CD4-positive, alpha-beta T cell treated with Interleukin-15 for 4 hours (primary cell): ENCODE measurements at places on chromosomes 11 and 22.
A peak's percentile ranks its signal among the peaks of the same experiment; 100 is the strongest.

DNA sequence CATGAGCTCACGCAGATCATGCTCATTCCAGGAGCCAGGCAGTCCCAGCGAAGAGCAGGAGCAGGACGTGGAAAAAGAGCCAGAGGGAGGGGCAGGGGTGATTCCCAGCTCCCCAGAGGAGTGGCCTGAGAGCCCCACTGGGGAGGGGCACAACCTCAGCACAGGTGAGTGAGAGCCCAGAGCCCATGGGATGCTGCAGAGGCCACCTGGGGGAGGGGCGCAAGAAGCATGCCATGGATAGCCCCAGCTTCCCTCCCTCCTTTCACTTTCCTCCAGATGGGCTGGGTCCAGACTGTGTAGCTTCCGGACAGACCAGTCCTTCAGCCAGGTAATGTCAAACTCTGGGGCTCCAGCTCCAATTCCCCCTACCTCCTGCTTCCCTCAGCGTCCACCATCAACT lies 6.2 kb downstream of the SMTNL1 start:
- DNase-seq = no peak

- peak; percentile 63 for DNase-seq
Measured at GRCh38 chr11:118290923-118291322, 13.6 kb upstream of the CD3E start.

DNA sequence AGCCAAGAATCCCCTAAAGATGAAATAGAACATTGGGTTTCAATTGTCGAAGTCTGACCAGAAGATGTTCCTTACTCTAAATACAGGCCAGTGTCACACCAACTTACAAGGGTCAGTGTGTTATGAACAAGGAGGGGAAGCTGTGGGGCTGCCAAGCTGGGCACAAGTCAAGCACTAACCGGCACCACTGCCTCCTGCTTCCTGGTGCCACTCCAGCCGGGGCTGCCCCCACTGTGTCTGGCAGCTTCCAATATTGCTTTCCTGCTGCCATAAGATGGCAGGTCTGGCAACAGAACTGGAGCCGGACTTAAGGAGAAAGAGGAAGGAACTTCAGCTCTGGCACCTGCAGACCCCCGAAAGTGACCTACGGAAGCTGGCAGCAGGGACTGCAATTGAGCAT lies 13.7 kb upstream of the VPS37C start:
- no peak for DNase-seq

DNA sequence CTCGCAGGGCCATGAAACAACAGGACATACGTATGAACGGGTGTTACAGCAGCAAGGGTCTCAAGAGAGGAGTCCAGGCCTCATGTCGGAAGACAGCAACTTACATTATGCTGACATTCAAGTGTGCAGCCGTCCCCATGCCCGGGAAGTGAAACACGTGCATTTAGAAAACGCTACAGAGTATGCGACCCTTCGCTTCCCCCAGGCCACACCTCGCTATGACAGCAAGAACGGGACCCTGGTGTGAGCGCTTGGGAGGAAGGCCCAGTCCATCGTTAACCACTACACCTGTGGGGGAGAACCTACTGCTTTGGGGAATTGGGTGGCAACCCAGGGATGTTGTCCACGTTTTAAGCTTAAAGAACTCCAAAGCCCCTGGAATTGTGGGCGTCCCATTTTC lies 7.2 kb downstream of the C11orf52 start:
- no peak for DNase-seq

GRCh38 chr22:19626042-19626587 lies 88.2 kb upstream of the SEPTIN5 start:
- no peak for DNase-seq

DNA sequence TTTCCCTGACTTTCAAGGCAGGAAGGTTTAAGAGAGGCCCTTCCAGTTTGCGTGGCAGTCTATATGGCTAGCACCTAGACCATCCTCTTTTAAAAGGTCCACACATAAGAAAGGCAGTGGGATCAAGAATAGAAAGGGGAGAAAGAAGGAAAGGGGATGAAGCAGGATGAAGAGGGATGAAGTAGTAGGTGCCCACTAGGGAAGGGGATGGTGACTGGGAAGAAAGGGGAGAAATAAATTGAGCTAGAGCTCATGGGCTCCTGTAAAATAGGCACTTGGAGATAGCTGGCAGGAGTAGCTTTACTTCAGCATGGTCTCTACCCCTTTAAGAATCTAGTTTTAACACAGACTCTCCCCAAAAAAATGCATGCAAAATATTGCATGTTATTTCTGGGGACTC lies 41.5 kb downstream of the CADM1 start:
- no peak for DNase-seq

GRCh38 chr11:7543302-7543701 lies 29.5 kb downstream of the PPFIBP2 start:
- no peak for DNase-seq

DNA sequence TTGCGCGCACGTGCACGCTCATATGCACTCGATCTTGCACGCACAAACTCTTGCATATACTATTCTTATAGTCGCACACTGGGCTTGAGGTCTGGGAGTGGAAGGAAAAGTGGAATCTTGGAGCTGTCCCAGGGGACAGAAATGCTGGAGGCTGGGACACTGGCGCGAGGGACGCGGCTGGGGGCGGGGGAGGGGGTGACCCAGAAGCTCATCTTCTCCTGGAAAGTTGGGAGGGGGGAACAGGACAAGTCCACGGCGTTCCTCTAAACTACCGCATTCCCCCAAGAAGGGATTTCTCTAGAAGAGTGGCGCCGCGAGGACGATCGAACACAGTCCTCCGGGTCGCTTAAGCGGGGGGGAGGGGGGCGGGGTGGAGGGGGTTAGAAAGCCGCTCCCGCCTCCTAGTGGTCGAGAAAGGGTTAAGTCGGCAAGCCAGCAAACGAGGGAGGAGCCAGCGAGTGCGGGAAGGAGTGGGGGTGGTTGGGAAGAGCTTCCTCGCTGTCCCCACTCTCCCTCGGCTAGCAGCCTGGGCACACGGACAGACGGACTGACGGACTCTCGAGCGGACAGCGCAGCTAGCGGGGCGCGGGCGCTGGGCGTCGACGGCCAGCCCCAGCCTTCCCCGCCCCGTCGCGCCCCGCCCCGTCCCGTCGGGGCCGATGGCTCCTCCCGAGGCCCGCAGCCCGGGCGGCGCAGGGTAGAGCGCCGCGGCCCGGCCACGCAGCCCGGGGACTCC lies at the start of gene RTN4RL2:
RTN4RL2 (plus strand) TSS at position 507 of the 736 bp plus-strand sequence. CDS start 338 bp downstream, outside the sequence.
- DNase-seq = no peak

GRCh38 chr11:97754976-97755375 lies 1265.8 kb upstream of the CNTN5 start:
- no peak for DNase-seq

DNA sequence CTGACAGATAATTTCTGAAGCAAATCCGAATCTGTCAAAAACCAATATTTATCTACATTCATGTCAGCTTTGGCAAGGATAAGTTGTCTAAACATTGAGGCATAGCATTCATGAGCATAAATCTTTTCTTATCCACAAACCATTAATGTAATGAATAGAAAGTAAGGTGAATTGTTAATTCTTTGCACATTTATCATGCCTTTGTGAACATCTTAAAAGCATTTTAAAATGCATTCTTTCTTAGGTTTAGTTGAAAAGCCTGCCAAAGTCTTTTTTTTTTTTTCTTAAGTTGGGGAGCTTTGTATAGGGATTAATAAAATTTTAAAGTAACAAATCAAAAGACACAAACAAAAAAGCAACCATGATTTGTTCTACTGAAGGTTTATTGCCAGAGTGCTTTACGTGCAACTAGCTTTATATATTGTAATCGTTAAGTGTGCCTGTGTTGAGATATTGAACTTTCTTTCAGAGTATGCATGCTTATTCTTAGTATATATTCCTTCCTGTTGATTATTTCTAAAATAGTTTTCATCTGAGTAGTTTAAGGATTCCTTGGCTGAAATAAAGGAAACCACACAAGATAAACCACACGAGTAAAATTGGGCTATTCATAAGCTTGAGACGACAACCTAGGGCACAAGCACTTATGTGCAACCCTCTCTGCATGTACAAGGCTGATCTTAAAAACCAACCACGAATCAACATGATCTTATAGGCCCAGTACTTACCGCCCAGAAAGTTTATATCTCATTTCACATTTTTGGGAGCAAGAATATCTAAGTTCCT lies 1110.9 kb upstream of the CNTN5 start:
- DNase-seq = no peak

DNA sequence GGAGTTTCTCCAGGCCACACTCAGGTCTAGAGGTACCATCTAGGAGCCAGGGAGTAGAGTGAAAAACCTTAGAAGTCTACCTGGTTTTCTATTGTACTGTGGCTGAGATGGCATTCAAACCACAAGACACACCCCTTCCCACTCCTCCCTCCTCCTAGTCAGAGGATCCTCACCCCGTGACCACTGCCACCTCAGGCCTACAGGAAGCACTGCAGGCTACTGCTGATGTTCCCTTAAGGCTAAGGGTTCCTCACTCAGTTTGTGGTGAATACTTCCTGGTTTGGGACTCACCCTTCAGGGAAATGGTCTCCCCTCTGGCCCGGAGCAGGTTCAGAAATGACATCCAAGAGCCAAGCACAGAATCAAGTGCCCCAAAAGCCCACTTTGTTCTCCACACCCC lies 1293.9 kb downstream of the JRKL start:
- no peak for DNase-seq

GRCh38 chr11:42251984-42252383 lies 792.5 kb upstream of the LRRC4C start:
- no peak for DNase-seq

- no peak for DNase-seq
Measured at GRCh38 chr11:19952911-19953310, 207.4 kb downstream of the DBX1 start.

DNA sequence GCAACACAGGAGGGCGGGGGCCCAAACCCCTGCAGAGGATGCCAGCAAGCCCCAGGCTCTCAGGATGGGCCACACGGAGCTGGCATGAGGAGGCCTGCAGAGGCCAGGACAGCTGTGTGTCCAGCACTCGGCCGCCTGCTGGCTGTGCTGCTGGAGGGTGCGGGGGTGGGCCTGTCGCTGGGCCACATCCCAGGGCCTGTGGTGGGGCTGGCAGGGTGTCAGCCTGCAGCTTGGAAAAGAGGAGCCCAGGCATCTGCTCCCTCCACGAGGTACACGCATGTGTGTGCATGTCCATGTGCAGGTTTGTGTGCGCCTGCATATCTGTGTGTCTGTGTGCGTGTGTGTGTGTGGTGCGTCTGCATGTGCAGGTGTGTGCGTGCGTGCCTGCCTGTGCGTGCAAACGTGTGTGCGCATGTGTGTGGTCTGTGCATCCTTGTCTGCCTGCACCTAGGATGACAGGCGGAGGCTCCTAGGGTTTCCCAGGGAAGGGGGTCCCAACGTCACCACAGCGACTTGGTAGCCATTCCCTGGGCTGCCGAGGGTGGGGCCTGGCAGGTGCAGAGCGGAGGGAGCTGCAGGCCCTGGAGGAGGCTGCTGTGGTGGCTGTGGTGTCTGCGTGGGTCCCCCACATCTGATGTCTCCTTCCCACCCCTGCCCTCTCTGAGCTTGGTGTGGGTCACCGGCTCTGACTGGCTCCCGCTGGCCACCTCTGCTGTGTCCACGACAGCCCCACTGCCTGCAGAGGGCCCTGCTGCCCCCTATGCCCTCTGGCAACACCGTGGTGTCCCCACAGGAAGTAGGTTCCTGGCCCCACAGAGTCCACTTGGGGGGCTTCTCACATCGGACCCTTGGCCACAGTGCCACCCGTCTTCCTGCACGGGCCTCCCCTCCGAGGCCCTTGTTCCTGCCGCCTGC lies 17.1 kb downstream of the BRSK2 start:
- DNase-seq = no peak

GRCh38 chr11:114057605-114058004 lies 1.9 kb upstream of the ZBTB16 start:
- no peak for DNase-seq

DNA sequence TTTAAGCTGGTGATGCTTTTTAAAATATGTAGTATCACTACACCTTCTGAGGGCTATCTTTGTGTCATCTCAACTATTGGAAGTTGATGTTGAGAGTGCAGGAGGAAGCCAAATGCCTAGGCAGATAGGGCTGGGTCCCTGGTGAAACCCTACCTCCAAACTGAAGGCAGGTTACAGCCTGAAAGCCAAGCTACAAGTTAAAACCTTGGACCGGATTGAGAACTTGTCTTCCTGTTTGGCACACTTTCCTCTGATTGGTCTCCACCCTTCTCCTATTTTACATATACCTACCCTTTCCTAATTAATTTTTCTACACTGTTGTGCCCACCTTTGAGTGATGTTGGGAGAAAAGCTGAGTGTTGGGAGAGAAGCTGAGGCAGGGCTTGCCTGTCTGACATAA lies 287.8 kb upstream of the CNTN5 start:
- no peak for DNase-seq

GRCh38 chr11:85182441-85183387 lies 444.4 kb downstream of the DLG2 start:
- no peak for DNase-seq
